ENCODE measurements at places on chromosomes 11 and 22. TPM values are rescaled to one million over a fixed set of nuclear protein-coding genes. Genes with fewer than 3 reads are reported as not detected.

OR52N4 gene
- total RNA-seq, result not detected

KIAA1671 gene
- total RNA-seq, result 16.8 TPM

GRCh38 chr11:131579932-131580387, 209.5 kb downstream of the NTM start:
- H3K36me3 ChIP-seq, result no peaks in the 10 kb centered on the region
- no peaks in the 10 kb centered on the region for H3K4me1 ChIP-seq
- H3K27me3 ChIP-seq, result no peaks in the 10 kb centered on the region
- H3K4me3 ChIP-seq, result no peak overlapping the region
- no peak for DNase-seq

DNA sequence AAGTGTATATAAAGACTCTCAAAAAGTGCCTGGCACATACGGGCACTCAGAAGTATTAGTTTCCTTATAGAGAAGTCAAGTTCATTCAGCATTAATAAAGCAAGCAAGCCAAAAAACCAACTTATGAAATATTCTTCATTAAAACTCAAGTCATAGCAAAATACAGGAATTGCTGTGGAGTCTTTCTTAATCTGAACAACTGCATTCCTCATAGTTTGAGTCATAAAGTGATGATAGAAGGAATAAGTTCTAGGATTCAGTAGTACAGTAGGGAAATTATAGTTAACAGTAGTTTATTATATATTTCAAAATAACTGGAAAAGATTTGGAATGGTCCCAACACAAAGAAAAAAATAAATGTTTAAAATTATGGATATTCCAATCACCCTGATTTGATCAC, 200.3 kb downstream of the C11orf91 start:
- no peak overlapping the region for H3K27ac ChIP-seq
- H3K36me3 ChIP-seq, result no peaks in the 10 kb centered on the region
- no peak overlapping the region for H3K4me3 ChIP-seq
- no peaks in the 10 kb centered on the region for H3K27me3 ChIP-seq
- no peaks in the 10 kb centered on the region for H3K4me1 ChIP-seq

DNA sequence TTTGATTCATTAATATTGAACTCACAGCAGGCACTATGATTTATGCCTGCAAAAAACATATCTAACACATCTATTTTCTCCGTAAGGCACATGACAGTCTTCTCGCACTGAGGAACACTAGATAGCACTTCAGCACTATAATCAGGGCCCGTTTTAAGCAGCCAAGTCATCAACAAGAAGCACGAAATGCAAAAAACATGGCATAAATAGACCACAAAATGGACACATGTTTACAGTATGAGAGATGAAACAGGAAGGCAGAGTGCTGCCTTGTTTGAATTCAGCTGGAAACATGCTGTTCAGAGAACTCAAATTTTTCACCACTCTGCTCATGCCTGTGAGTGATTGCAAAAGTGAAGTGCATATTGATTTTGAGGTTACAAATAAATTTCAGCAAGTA, 205.8 kb upstream of the PDGFD start:
- no peaks in the 10 kb centered on the region for H3K4me1 ChIP-seq
- DNase-seq, result no peak

GRCh38 chr22:17641269-17641668, 2.7 kb downstream of the BCL2L13 start:
- peaks cover 9% of the 10 kb centered on the region for H3K36me3 ChIP-seq
- no peak overlapping the region for H3K4me3 ChIP-seq
- no peak for DNase-seq
- H3K4me1 ChIP-seq, result peaks cover 20% of the 10 kb centered on the region

DNA sequence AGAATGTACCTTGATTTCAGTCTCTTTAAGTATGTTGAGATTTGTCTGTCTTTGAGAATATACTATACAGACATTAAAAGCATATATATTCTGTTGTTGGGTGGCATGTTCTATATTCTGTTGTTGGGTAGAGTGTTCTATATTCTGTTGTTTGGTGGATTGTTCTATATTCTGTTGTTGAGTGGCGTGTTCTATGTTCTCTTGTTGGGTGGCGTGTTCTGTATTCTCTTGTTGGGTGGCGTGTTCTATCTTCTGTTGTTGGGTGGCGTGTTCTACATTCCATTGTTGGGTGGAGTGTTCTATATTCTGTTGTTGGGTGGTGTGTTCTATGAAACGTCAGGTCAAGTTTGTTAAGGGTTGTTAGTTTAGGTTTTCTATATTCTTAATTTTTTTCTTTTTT, 27.1 kb upstream of the CTTN start:
- H3K27me3 ChIP-seq, result no peaks in the 10 kb centered on the region
- H3K4me3 ChIP-seq, result no peak overlapping the region
- DNase-seq, result no peak
- peaks cover 41% of the 10 kb centered on the region for H3K36me3 ChIP-seq
- H3K4me1 ChIP-seq, result no peaks in the 10 kb centered on the region

- peaks cover 7% of the 10 kb centered on the region for H3K4me1 ChIP-seq
- H3K27me3 ChIP-seq, result no peaks in the 10 kb centered on the region
- H3K4me3 ChIP-seq, result no peak overlapping the region
- no peak for DNase-seq
- peak overlapping the region; percentile 63 for H3K27ac ChIP-seq
Measured at GRCh38 chr11:26947904-26948639, 45.8 kb upstream of the FIBIN start.

C1QTNF5 gene
- total RNA-seq, result 41.4 TPM

DNA sequence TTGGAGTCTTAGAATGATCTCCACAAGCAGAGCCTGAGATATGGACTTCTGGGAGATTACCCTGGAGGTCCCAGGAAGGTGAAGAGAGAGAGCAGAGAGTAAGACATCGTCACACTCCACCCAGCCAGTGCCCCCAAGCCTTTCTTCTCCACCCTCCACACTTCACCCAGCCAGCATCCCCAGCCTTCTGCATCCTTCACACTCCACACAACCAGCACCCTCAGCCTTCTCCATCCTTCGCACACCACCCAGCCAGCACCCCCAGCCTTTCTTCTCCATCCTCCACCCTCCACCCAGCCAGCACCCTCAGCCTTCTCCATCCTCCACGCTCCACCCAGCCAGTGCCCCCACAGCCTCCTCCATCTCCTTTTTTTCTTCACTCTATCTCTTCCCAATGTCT, 603.9 kb upstream of the B3GAT1 start:
- no peaks in the 10 kb centered on the region for H3K36me3 ChIP-seq
- H3K4me3 ChIP-seq, result no peak overlapping the region
- no peak overlapping the region for H3K27ac ChIP-seq
- H3K27me3 ChIP-seq, result no peaks in the 10 kb centered on the region
- H3K4me1 ChIP-seq, result no peaks in the 10 kb centered on the region

DNA sequence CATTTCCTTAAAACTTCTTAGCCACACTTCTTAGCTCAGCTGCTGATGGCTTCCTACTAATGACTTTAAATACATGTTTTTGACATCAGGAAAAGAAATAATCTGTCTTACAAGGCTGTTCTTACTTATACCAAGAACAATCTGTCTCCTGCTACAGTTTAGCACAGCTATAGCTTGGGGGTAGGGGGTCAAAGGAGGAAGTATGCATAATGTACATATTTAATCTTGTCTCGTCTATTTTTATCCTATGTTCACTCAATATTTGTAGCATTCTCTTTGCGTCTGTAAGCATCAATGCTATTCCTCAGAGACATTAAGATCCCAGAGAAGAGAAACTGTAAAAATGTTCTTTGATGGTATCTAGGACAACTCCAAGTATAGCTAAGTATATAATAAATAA, 96.0 kb downstream of the KIRREL3 start:
- H3K27ac ChIP-seq, result no peak overlapping the region
- H3K4me1 ChIP-seq, result no peaks in the 10 kb centered on the region
- H3K27me3 ChIP-seq, result no peaks in the 10 kb centered on the region

SLC7A4 gene
- 5.0 TPM for total RNA-seq

DNA sequence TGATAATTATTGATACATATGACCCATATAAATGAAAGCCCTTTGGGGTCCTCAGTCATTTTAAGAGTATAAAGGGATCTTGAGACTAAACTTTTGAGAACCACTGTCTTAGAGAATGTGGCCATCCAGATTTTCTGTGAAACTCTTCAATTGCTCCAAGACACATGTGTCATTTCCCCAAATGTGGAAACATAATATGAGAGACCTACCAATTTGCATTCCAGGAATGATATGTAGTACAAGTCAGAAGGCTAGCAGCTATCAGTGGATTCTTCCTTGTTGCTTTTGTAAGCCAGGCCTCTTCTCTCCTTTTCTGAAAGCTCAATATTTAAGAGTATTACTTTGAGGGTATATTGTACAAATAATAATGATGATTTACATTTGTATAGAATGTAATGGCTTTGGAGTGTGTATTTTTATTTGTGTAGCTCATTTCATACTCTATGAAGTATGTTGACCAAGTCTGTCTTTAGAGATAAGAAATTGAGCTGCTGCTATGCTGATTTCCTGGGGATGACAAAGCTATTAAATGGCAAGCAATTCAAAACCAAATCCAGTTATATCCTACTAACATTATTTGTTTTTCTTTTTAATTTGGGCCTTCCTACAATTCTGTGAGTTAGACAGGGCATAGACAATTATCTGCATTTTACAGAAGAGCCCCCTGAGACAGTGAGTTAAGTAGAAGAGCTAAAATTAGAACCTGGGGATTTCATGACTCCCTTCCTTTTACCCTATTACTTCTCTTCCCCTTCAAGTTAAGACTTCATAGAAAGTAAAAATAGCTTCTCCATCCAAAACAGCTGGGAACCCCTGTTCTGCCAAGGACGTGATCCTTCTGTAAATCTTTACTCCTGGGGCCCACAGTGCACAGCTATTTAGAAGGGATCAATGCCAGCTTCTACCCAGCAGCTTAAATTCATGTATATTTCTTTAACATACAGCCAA, 131.9 kb downstream of the WNT11 start:
- H3K27ac ChIP-seq, result peak overlapping the region; percentile 21
- peaks cover 28% of the 10 kb centered on the region for H3K4me1 ChIP-seq
- no peaks in the 10 kb centered on the region for H3K27me3 ChIP-seq

GRCh38 chr11:119380160-119380826, 1.2 kb downstream of the USP2 start:
- no peaks in the 10 kb centered on the region for H3K27me3 ChIP-seq
- H3K36me3 ChIP-seq, result no peaks in the 10 kb centered on the region
- peak overlapping the region; percentile 85 for H3K27ac ChIP-seq

DNA sequence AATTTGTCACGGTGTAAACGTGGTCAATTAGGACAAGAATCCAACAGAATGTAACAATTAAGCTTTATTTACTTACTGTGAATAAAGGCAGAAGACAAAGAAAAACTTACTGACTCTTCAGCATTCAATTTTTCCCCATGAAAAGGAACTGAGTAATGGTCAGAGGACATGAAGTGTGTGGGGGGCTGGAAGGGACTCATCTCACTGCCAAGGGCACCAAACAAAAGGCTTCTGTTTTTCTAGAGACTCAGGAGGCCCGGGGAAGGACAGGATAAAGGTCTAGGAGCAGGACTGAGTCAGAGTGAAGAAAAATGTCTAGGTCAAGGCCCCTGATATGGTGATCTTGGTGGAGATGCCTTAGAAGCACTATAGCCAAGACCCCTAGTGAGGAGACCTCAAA, 564.2 kb upstream of the ANO5 start:
- no peaks in the 10 kb centered on the region for H3K36me3 ChIP-seq
- DNase-seq, result no peak
- H3K4me3 ChIP-seq, result no peak overlapping the region

DNA sequence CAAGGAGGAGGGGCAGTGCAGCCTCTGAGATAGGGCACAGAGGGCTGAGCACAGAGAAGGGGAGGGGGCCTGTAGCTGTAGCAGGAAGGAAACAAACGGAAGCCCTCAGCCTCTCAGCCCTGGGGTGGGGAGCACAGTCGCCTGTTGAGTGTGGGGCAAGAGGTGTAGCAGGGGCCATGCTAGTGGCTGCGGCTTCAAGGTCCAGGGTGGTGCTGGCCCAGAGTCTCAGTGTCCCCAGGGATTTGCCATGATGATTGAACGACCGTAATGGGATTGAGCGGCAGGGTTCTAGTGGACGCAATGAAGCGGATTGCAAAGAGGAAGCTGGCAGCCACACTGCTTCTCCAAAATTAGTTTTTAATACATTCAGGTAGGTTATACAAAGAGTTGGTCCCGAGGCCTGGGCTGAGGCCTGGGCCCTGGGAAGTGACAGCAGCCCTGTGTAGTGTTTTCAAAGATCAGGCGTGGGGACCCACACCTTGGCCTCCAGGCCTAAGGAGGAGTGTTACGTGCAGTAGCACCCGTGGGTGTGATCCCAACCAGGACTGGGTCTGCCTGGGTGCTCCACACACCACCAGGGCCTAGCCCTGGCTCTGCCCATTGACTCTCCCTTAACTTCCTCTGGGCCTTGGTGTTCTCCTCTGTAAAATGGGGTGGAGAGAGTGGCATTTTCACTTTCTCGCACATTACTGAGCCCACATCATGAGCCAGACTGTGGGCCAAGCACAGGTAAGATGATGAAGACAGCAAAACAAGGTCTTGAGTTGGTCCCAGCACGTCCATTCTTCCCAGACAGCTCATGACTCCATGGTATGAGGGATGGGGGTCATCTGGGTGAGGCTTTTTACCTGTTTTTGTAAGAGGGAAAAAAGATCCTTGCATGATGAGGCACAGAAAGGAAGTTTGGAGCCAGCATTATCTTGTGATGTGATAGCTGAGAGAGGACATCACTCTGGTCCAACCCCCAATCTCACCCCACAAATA, 13.1 kb downstream of the LRRC32 start:
- DNase-seq, result no peak
- peaks cover 22% of the 10 kb centered on the region for H3K36me3 ChIP-seq
- H3K27ac ChIP-seq, result peak overlapping the region; percentile 65
- no peak overlapping the region for H3K4me3 ChIP-seq
- H3K27me3 ChIP-seq, result no peaks in the 10 kb centered on the region

- H3K4me1 ChIP-seq, result no peaks in the 10 kb centered on the region
- H3K4me3 ChIP-seq, result no peak overlapping the region
- H3K27ac ChIP-seq, result no peak overlapping the region
Measured at GRCh38 chr22:19992481-19992911, 24.1 kb downstream of the ARVCF start.

All from right atrium auricular region (tissue), 2 donors.